ENCODE measurements at places on chromosomes 12 and 14.

DNA sequence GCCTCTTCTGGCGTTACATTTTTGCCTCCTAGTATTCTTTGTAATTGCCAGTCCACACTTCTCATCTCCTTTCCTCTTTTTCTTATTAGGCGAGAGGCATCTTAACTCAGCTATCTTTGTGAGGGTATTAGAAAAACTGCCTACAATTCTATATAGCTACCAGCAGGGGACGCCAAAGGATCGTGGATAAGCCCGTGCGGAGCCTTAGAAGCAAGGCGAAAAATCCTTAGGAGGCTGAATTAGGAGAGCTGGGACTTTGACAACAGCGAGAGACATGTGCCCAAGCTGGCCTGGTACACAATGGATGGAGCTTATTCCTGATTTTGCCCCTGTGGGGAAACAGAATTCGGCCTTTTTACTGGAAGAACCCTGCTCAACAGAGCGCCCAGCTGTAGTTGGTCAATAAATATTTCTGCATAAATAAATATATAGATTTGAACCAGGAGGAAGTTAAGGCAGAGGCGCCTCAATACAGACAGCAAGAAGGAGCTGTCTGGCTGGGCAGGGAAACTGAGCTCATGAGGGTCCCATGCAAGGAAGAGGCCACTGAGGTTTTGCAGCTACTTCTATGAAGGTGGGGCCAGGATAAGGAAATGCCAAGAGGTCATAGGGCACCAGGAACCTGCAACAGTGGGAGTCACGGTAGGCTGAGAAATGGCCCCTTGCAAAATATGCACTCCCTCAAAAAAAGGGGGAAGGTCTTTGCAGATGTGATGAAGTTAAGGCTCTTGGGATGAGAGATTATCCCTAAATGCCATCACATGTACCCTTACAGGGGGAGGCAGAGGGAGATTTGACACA is 14.6 kb upstream of the RBM19 start:
- DNase-seq, result no peak

- DNase-seq, result no peak
These were observed 9.9 kb upstream of the LYZ start for GRCh38 chr12:69338120-69338859.

DNA sequence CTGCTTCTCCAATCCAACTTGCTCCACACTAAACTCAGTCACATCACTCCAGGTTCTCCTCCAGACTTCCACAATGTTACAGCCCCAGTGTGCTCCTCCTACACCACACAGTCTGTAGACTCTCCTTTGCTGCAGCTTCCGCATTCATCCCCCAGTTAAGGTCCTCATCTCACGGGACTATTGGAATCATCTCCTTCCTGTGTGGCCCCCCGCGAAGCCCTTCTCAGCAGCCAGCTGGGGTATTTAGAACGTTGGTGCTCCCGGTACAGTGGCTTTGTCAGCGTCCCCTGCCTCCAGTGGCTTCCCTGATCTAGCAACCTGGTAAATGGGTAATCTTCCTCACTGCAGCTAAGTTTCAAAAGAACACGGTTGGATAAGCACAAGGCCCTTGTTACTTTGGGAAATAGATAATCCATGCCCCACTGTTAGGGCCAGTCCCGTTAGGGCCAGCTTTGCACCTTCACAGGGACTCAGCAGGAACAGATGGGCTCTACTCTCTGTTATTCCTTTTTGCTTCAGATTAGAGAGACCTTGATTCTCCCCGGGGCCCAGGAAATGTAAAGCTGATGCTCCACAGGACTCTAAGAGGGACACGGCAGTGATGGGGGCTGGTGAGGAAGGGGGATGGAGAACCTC is 823 bp upstream of the TSPAN11 start:
- DNase-seq, result no peak

GRCh38 chr12:69150083-69150795 is 89.1 kb upstream of the CPSF6 start:
- no peak for DNase-seq

GRCh38 chr12:67698672-67699581 is 50.4 kb downstream of the DYRK2 start:
- DNase-seq, result no peak

- no peak for DNase-seq
These were observed 30.0 kb upstream of the ANP32D start for GRCh38 chr12:48442179-48442847.

DNA sequence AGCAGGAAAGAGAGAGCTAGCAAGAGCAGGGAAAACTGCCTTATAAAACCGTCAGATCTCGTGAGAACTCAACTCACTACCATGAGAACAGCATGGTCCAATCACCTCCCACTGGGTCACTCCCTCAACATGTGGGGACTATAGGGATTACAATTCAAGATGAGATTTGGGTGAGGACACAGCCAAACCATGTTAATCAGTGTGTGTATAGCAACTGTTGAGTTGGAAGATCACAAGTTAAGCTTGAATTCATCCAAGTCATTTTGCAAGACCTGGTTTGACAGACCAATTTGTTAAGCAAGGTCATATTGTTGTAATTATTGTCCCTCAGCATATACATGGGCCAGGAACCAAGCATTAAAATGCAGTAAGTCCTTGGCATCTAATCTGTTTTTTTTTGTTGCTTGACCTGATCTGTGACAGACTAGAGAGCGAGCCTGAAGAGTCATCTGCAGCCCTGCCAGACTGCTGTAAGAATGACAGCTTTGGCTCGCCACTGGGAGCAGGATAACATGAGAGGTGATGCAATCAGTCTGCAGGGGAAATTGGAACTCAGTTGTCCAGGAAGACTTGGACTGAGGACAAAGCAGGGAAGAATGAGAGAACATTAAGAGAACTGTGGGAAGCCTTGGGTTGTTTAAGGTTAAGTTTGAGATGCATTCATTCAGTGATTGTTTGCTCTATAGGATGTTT is 297.6 kb upstream of the SEL1L start:
- DNase-seq, result no peak

All from T-helper 17 cell (primary cell).